ENCODE measurements at places on chromosomes 5 and 9.

GRCh38 chr5:80255431-80255810, 427 bp downstream of the SERINC5 start:
- peak; percentile 83 for DNase-seq

GRCh38 chr5:133930061-133930812, 38.2 kb downstream of the C5orf15 start:
- no peak for DNase-seq

GRCh38 chr5:160441311-160441781, 19.7 kb downstream of the PTTG1 start:
- no peak for DNase-seq

DNA sequence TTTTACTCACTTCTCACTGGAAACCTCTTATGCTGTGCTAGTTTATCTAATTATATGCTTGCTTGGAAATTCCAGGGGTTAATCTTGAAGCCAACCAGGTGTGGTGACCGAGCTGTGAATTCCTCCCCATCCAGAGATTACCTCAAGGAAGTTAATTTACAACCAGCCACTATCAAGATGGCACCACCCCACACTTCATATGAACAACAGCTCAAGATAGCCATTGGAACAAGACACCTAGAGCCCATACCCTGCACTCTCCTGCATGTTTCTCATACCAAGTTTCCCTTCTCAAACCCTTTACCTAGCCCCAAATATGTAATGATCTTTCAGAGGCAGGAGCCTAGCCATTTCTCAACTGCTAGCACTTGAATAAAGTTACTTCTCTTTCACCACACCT, 2156.9 kb upstream of the C9orf72 start:
- no peak for DNase-seq

GRCh38 chr9:19208653-19209052, 21.8 kb upstream of the DENND4C start:
- DNase-seq = no peak

- peak; percentile 44 for DNase-seq
These were observed 377.5 kb downstream of the MED10 start for GRCh38 chr5:6000867-6001266.

GRCh38 chr9:14907696-14908095, 2.5 kb downstream of the FREM1 start:
- DNase-seq = no peak

DNA sequence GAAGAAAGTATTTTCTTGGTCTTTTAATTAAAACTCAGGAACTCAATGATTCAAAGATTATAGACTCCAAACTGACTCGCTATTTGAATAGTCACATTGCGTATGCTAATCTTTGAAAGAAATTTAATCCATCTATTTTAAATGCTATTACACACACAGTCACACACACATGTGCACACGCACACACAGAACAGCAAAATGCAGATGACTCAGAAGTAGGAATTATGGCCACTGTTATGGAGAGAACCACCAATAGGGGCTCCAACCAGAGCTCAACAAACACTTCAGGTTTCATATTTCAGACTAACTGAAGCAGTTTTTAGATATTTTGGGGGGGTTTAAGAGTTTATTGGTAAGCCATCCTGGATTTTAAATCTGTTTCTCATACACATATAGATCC, 1917.9 kb downstream of the EFNA5 start:
- no peak for DNase-seq

GRCh38 chr5:142969624-142970439, 199.7 kb downstream of the ARHGAP26 start:
- no peak for DNase-seq

- DNase-seq = no peak
These were observed 9.1 kb upstream of the XPA start for GRCh38 chr9:97706246-97706645.

- no peak for DNase-seq
These were observed 1931.0 kb downstream of the EFNA5 start for GRCh38 chr5:105739732-105740131.

DNA sequence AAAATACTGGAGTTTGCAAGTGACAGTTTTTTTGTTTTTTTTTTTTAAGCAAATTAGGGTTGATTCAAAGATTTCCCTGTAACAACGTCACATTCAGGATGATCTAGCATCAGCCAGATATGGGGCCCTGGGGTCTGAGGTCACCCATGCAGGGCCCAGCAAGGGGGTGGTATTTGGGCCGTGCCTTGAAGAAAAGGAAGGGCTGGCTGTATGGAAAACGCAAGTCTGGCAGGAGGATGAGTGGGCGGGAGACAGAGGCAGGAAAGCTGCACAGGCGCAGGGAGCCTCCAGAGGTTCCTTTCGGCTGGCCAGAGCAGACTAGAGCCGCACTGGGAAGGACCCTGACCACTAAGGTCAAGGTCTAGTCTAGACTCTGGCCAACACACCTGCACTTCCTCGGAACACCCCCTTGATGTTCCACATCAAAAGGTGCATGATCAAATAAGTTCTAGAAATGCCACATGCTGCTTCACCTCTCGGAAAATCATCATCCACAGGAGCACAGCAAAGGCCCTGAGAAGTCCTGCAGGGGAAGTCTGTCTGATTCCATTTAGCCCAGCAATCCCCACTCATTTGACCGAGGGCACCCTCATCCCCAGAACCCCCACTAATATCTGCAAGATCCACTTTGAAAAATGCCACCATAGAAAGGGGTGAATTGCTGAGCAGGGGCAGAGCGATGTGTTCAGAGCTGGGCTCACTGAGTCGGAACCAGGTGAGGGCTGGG, 21.1 kb upstream of the CPLX2 start:
- DNase-seq = no peak

GRCh38 chr5:53381-54174, 38.4 kb upstream of the PLEKHG4B start:
- peak; percentile 89 for DNase-seq

DNA sequence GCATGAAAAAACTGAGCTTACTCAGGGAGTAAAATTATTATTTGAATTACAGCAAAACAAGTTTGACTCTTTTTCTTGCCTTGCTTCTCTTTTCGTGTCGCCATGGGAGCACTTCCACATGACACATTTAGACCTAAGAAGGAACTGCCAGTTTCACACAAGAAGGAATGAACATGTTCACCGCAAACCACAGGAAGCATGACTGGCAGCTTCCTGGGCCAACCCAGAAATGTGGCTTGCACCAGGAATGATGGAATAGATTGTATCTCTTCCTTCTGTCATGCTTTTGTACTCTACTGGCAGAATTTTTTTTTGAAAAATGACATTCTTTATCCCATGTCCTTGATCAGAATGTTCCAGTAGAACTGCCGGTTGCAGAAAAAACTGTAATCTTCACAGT, 32.9 kb upstream of the MAN2A1 start:
- DNase-seq = no peak

DNA sequence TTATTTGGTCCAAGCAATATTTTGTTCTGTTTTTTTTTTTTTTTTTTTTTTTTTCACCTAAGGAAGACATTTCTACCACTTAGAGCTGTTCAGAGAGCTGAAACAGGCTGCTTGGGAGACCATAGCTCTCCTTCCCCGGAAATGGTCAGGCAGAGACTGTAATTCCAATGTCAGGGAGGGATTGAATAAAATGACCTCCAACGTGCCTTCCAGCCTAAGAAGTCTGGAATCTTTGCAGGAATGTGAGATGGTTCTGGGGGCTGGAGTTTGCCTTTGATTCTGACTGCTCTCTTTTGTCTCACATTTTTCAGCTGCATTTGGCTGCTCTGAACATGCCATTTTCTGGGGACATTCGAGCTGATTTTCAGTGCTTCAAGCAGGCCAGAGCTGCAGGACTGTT, 38.3 kb upstream of the TGFBR1 start:
- no peak for DNase-seq

- no peak for DNase-seq
These were observed 251.8 kb upstream of the DMRT1 start for GRCh38 chr9:589723-590122.

- DNase-seq = no peak
These were observed 10.4 kb downstream of the CCL28 start for GRCh38 chr5:43401827-43402226.

GRCh38 chr5:149728303-149728702, 1.8 kb upstream of the PPARGC1B start:
- DNase-seq = peak; percentile 31

DNA sequence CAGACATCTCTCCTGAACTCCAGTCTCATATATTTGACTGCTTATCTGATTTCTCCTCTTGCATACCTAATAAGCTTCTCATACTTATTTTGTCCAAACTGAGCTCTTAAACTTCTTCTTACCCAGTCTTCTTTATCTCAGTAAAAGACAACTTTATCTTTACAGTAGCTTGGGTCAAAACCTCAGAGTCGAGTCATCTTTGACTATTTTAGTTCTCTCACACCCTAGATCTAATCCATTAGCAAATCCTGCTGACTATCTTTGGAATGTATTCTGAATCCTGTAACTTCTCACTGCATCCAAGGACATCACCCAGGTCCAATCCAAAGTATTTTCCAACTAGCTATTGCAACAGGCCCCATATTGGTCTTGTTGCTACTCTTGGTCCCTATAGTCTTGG, 11.8 kb upstream of the JAK2 start:
- DNase-seq = no peak

DNA sequence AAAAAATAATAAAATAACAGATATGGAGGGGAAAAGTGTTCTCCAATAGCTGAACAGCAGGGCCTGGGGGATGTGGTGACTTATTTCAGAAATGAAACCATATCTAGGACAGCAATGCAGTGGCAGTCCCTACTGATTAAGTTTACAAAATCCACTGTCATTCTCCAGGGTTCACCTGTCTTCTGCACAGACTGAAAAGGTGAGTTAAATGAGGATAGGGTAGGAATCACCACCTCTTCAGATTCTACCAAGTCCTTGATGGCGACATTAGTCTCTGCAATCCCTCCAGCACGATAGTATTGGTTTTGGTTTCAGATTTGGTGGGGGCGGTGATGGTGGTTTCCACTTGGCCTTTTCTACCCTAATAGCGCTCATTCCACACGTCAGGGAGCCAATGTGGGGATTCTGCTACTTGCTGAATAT, 32.3 kb upstream of the NPM1 start:
- DNase-seq = no peak

GRCh38 chr5:6228257-6229250, 149.8 kb downstream of the MED10 start:
- DNase-seq = no peak

GRCh38 chr5:53779541-53779981, 219.1 kb downstream of the NDUFS4 start:
- DNase-seq = no peak

DNA sequence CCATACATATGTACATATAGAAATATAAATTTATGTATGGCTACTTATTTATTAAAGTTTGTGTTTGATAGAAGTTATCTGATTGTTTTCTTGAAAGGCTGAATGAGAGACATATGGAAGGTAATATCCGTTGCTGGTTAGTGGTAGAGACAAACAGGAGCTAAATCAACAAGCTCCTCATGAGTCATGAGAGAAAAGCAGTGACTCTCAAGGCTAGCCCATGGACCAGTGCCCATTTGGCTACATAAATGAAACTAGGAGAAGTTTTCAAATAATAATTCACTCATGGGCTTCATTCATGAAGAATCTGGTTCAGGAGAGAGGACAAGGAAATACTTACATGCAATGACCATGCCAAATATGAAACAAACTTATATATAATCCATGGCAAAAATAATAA, 504.5 kb upstream of the ITGA1 start:
- no peak for DNase-seq

DNA sequence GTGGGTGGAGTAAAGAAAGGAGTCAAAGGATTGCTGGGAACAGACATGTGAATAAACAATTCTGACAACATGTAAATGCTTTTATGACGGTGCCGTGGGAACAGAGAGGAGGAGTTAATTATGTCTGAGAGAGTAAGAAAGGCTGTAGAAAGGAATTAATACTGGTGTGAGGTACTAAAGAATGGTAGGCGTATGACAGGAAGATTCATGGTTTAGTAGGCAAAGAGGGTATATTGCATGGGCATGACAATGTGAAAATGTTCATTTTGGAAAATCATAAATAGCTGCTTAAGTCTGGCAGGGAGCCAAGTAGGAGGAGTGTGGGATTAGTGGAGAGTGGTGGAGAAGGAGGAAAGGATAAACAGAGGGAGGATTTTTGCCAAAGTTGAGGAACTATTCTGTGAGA, 19.7 kb downstream of the NAA35 start:
- no peak for DNase-seq

DNA sequence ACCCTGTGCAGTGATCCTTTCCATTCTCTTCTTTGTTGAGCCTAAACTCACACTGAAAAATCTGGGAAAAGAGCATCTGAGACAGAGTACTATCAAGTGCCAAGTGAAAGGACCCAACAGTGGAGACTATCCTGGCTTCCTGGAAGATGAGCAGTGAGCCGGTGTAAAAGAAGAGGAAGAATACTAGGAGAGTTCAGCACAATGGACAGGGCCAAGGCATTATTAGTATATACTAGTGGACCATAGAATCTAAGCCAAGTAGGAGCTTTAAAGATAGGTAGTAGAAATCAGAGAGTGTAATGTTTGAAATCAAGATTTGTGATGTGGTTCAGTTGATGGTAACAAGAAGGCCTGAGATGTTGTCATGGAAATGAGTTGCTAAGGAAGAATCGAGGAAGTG, 140.8 kb downstream of the CAMK4 start:
- no peak for DNase-seq

GRCh38 chr9:113695901-113696300, 180.2 kb upstream of the ZNF618 start:
- no peak for DNase-seq

DNA sequence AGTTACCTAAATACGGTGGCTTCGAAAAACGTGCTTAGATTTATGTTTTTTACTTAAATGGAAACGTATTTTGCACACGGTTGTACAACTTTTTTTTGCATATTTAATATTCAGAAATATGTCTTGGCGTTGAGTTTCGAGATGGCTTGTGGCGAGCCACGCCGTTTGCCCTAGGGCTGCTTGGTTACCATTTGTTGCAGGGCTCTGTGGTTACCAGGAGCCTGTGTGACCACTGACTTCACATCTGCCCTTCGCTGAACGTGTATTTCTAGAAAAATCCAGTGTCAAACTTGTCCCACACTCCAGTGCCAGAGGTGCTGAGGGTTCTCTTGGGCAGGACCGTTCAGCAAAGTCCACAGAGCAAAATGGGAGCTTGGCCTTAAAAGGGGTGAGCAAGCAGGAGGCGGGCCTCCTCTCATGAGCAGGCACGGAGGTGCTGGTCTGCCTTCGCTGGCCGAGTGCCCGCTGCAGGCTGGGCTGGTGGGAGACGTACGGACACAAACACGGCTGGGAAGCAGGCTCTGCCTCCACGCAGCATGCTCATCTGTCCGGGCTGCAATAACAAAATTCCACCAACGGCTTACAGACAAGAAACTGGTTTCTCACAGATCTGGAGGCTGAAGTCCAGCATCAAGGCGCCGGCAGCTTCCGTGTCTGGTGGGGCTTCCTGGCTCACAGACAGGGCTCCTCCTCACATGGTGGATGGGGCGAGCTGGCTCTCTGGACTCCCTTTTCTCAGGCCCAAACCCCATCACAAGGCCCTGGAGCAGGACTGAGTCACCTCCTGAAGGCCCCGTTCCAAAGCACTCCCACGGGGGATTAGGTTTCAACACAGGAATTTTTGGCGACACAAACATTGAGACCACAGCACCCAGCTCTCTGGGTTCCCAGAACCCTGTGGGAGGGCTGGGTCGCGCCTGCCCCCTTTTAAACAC, 5.4 kb downstream of the MRPL36 start:
- no peak for DNase-seq

GRCh38 chr5:18394443-18394804, 760.2 kb downstream of the TAF11L14 start:
- DNase-seq = no peak
